SJCRH30 (cell line): ENCODE measurements at places on chromosomes 11 and 22. TPM values are rescaled to one million over a fixed set of nuclear protein-coding genes. Genes with fewer than 3 reads are reported as not detected.

DNA sequence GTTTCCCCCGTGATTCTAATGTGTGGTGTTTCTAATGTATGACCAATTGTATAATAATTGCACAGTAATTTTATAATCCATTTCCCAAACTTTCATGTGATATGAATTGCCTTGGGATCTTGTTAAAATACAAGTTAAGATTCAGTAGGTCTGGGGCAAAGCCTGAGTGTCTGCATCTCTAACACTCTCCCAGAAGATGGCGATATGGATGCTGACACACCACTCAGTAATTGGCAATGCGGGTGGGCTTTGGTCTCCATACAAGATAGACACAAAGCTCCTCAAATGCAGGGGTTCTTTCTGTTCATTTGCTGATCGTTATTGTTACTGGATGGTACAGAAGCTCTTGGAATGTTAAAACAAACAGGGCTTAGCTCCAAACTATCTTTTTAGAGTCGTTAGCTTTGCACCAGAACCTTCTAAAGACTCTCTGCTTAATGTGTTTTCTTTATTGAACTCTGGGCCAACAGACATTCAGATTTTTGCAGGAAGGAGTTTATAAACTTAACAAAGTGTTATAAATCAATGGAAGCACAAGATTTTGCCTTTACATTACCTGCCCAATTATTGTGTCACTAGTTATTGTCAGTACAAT, 45.4 kb upstream of the ANO3 start:
- DNase-seq: peak; percentile 58

DNA sequence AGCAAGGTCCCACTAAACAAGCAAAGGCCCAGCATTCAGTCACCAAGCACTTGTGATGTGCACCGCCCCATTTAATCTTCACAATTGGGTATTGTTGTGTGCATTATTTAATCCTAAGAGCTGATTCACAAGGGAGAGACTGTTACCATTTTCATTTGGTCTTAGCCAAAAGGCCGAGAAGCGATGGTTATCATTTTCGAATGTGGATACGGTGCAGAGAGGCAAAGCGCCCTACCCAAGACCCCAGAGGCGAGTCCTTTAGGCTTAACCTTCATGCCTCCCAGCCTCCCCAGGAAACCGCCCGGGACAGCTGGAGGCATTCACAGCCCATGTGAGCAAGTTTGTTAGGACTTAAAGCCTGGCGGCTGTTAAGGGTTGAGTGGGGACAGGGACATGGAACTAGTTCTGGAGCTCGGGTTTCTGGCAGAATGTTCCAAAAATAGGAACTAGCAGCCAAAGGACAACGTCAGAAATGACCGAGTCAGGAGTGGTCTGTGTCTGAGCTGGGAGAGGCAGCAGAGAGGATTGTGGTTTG, 13.0 kb upstream of the UPK3A start:
- peak; percentile 88 for DNase-seq

DNA sequence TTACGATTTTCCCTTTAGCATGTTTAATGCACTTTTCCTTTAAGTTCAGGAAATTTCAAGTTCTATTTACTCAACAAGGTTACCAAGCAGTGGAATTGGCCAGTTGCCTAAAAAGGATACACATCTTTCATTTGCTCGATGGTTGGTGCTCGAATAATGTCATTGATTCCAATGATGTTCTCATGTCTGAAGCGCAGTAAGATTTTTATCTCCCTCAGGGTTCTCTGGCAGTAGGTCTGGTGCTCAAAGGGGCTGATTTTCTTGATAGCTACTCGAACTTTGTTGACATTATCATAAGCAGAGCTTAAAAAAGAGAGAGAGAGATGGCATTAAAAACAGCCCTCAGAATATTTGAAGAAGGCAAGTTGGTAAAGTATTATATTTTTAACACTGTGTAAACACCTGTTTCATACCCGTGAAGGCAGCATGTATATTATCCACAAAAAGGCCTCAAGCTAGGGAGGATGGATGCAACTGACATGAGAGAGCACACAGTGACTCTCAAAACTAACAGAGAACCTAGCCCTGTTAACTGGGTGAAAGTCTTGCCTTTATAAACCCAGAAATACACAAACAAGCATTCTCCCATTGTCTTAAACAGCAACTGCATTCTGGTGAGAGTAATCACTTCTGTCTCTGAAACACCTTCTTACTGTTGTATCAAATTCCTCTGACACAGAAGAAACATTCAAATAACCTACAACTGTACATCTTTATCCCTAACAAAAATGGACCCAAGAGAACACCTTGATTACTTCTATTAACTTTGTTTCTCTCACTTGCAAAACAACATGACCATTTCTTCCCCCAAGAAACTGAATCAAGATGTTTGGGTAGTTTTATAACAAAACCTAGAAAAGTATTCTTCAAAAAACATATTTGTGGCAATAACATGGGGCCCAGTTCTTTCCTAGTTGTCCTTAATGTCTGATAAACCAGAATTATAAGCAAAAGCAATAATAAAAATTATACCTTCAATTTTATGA, 59.6 kb downstream of the MAPK1 start:
- no peak for DNase-seq

- DNase-seq: peak; percentile 11
These were observed 57.5 kb downstream of the RTL6 start for GRCh38 chr22:44440224-44441160.

GRCh38 chr11:47189100-47189834, 3.0 kb upstream of the PACSIN3 start:
- DNase-seq: no peak

GRCh38 chr11:57379732-57380131, 1.2 kb downstream of the PRG3 start:
- DNase-seq: peak; percentile 49

- DNase-seq: peak; percentile 64
These were observed 4.0 kb downstream of the APOL4 start for GRCh38 chr22:36197514-36198146.

GRCh38 chr11:73320763-73321603, 12.9 kb downstream of the ARHGEF17 start:
- no peak for DNase-seq

DNA sequence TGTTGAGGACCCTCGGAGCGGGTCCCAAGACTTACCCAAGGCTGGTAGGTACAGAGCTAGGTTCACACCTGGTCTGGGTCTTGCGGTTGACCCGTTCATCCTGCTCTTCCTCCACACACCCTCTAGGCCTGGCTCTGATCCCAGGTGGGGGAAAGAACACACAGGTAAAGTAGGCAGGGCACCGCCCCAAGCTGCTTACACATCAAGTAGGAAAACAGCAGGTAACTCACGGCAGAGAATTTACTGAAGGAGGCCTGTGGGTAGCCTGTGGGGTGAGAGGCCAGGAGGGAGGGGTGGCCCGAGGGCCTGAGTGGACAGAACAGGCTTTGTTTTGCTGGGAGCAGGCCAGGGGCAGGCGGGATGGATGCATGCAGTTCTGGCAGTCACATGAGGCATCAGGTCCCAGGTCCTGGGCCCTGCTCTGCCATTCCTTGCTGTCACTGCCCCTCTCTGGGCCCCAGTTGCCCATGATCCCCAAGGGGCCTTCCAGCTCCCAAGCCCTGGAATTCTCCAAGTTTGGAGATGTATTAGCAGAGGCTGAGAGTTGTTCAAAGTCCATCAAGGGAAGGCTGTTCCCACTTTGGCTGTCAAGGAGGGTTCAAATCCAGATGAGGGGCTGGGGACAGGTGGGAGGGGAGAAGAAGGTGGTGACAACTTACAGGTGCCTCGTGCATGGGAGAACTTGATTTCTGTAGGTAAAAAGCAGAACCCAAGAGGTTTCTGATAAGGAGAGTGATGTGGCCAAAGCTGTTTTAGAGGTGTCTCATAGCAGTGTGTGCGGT, 5.7 kb downstream of the TSKU start:
- no peak for DNase-seq

- no peak for DNase-seq
These were observed 47.6 kb upstream of the FIBIN start for GRCh38 chr11:26946257-26946716.

DNA sequence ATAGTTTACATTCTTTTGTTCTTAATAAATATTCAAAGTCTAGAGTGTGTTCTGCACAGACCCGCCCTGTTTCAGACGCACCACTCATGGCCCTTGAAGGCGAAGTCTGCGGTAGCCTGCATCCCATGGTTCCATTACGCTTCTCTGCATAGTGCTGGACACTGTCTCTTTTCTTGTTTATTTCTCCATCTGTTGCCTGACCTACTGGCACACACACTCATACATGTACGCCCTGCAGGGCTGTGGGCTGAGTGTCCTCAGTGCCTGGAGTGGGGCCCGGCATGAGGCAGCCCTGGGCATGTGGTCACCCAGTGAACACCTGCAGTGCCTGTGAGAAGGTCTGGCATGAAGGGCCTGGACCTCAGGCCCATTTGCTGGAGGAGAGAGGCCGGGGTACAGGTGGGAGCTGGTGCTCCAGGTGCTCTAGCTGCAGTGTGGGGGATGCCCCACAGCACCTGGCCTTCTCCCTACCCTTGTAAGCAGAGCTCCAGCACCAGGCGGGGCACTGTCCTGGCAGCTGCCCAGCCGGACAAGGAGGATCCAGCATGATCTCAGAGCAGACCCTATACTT, 404.1 kb downstream of the TBC1D22A start:
- DNase-seq: no peak

DNA sequence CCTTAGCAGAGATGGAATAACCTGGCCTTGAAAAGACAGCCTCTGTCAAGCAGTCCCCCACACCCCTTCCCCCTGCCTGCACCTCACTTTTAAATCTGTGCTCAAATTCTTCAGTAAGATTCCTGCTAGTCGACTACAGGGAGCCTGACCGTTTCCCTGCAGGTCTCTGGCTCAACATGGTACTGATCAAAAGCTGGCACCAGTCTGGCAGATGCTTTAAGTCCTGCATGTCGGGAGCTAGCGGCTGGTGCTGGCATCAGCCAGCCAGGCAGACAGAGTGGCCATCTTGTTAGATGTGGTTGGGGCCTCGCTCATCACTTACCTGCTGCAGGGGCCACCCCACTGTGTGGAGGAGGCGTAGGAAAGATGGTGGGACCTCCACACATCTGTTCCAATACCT, 204.4 kb upstream of the SORL1-AS1 start:
- no peak for DNase-seq

GRCh38 chr11:31807799-31808667, 3.1 kb downstream of the PAX6 start:
- DNase-seq: no peak

DNA sequence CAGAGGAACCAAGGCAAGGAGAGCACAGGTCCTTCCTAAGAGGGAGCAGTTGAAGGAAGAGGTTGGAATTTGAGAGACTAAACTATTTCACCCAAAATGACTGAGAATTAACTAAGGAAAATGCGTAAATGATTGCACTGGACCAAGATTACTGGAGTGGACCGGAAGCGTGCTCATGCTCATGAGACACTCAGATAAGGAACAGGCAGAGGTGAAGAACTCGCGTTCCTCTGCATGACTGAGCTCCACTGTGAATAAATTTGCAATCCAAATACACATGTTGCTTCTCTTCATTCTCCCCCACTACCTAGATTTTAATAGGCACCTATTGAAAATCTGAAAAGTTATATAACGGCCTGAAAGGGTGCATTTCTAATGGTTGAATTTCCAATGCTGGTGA, 207.0 kb downstream of the KIRREL3 start:
- DNase-seq: no peak

Gene TMEM86A
- total RNA-seq: 5.4 and 5.8 TPM in 2 replicates

Gene RIC3
- not detected in 2 replicates for total RNA-seq

Gene FIBIN
- total RNA-seq: 0.15 and 0.36 TPM in 2 replicates

Gene JOSD1
- 25.9 and 26.5 TPM in 2 replicates for total RNA-seq

Gene HYOU1
- 68.1 and 79.3 TPM in 2 replicates for total RNA-seq

Gene NLRP14
- not detected in 2 replicates for total RNA-seq

Gene MAPK8IP2
- 0.48 and 0.99 TPM in 2 replicates for total RNA-seq

Gene FSHB
- total RNA-seq: not detected in 2 replicates

Gene LMO2
- total RNA-seq: 0.63 and 1.2 TPM in 2 replicates
